CD4-positive, alpha-beta T cell treated with Interleukin-6 for 4 hours (primary cell): ENCODE measurements at places on chromosomes 3 and 15.

DNA sequence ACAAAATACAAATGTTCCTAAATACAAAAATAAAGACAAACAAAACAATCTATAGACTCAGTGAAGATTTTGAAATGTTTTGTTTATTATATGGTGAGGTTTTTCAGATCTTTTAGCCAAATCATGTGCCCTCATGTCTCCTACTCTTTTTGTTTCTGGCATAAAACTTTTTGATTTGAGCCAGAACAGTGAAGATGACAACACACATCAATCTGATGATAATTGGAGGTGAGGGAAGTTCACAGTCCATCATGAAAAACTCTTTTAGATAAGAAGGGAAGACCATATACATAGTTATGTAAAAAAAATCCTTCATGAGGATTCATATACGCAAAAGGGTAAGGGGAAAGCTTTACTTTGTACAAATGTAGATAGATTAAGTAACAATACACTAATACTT lies 75.1 kb upstream of the OSBPL11 start:
- DNase-seq = no peak

GRCh38 chr3:160224811-160225175 lies 429 bp upstream of the C3orf80 start:
- DNase-seq = no peak

- no peak for DNase-seq
These were observed 26.8 kb downstream of the CCDC14 start for GRCh38 chr3:123934250-123934649.

DNA sequence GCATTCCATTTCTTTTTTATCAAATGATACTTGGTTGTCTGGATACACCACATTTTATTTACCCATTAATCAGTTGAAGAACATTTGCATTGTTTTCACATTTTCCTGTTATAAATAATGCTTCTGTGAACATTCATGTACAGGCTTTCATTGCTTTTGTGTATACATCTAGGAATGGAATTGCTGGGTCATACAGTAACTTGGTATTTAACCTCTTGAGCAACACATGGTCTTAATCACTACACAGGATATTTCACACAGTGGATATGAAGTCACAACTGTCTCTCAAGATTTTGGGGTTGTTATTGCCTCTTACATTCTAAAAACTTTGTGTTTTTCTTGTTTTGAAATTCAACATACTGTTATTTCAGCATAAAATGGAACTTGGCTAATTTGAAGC lies 48.2 kb downstream of the C3orf85 start:
- DNase-seq = no peak

DNA sequence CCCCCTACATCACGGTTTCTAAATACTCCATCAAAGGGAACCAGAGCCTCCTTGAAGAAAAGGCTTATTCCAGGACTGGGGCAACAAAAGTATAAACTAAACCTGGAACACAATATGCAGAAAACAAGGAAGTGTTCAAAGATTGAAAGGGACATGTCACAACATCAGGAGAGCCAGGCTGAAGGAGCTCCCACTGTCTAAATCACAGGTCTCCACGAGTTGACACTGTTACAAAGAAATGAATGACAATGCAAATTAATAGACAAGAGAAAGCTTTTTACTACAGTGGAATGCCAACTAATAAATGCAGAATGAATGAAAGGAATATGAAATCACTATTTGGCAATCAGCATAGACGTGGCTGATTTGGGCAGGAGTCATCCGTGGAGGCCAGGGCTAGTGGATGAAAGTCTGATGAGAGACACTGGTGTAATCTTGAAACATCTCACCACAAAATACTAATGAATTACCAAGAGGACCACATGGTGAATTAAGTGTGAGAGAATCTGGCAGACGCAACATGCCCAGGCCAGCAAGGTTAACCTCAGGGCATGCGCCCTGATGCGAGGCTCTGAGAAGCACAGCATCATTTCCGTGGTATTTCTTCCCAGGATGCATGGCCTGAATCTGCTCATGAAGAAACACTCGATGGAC lies 123.8 kb upstream of the TJP1 start:
- DNase-seq = no peak

GRCh38 chr15:48785195-48785594 lies 25.7 kb downstream of the CEP152 start:
- no peak for DNase-seq

DNA sequence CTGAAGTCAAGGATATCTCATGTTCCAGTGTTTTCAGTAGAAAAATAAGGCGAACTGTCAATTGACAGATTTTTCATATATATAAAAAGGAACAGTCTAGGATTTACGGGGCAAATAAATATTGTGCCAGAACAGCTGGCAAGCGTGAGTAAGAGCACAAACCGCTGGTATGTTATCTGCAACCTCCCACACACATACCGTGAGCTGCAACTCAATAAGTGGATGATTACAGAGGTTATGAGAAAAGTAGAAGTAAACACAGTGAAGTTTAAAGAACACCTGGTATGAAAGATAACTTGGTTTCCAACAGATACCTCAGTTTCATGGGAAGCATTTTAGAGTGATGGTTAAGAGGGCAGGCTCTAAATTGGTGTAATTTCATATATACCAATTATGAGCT lies 733.4 kb downstream of the TUSC7 start:
- DNase-seq = no peak

- DNase-seq = no peak
These were observed 59.5 kb upstream of the HACD2 start for GRCh38 chr3:123644358-123644757.

- DNase-seq = no peak
These were observed 121.9 kb upstream of the CTDSPL start for GRCh38 chr3:37739579-37740290.

DNA sequence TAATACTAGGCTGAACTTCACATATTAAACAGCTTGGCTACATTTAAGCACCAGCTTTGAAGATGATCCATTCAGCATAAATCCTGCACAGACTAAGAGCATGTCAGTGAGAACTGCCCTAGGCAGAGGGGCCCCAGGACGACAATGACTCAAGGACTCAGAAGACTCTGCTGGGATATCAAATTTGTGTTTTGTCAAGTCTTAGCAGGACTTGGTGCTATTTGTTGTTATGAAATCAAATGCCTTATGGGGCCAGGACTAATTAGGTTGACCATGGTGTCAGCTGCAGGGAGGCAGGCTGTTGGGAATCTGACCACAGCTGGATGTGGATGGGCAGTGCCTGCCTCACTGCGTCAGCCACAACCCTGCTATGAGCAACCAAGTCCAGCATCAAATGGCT lies 91.8 kb downstream of the RYR3 start:
- DNase-seq = no peak

GRCh38 chr3:141427764-141428163 lies 59.1 kb upstream of the RASA2 start:
- DNase-seq = no peak
